ENCODE measurements at places on chromosomes 2 and 18. TPM values are rescaled to one million over a fixed set of nuclear protein-coding genes. Genes with fewer than 3 reads are reported as not detected.

DNA sequence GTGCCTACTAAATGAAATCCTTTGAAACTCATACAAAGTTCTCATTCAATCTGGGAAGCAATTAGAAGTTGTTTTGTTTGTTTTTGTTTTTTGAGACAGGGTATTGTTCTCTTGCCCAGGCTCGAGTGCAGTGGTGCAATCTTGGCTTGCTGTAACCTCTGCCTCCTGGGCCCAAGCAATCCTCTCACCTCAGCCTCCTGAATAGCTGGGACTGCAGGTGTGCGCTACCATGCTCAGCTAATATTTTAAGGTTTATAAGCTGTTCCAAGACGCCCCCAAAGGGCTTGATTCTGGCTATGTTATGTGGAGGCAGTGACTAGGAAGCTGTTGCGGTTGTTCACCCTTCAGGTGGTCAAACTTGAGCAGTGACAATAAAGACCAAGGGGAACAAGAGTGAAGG lies 48.5 kb downstream of the NAB1 start:
- H3K4me1 ChIP-seq: peaks cover 5% of the 10 kb centered on the region
- no peak overlapping the region for H3K4me3 ChIP-seq
- H3K27ac ChIP-seq: peak overlapping the region; percentile 36
- DNase-seq: no peak
- H3K36me3 ChIP-seq: no peaks in the 10 kb centered on the region
- no peaks in the 10 kb centered on the region for H3K27me3 ChIP-seq

DNA sequence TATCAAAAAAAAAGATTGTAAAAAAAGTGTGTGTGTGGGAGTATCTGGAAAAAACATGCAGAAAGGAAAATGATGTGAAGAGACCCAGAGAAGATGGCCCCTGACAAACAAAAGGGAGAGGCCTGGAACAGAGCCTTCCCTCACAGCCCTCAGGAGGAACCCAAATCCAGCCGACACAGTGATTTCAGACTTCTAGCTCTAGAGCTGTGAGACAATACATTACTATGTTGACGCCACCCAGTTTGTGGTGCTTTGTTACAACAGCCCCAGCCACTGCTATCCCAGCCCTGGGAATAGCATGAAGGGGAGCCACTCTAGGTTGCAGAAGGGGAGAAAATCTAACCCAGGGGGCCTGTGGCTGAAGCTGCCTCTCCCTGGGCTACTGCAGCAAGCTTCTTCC lies 59.0 kb upstream of the ZBTB7C start:
- no peaks in the 10 kb centered on the region for H3K36me3 ChIP-seq
- no peak overlapping the region for H3K27ac ChIP-seq
- no peak for DNase-seq
- H3K4me1 ChIP-seq: no peaks in the 10 kb centered on the region

GRCh38 chr18:58032233-58032632 lies 11.8 kb upstream of the NEDD4L start:
- peaks cover 23% of the 10 kb centered on the region for H3K4me1 ChIP-seq
- H3K27me3 ChIP-seq: no peaks in the 10 kb centered on the region

DNA sequence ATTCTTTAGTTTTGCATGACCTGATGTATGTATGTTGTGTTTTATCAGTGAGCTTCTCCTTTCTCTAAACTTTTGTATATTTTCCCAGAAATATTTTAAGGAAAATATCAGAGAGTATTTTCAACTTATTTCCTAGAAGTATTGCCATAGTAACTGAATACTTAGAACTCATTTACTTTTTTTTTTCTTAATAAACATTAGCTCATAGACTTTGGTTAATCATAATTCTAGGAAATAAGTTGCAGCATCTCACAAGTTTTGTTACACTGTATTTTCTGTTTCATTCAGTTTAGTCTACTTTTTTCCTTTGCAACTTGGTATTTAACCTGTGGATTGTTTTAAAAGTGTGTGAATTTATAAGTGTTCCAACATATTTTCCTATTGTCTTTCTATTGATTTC lies 27.5 kb downstream of the SMCHD1 start:
- no peaks in the 10 kb centered on the region for H3K4me1 ChIP-seq
- no peak overlapping the region for H3K27ac ChIP-seq
- H3K36me3 ChIP-seq: no peaks in the 10 kb centered on the region
- H3K27me3 ChIP-seq: no peaks in the 10 kb centered on the region
- no peak overlapping the region for H3K4me3 ChIP-seq

The CDK5R2 gene
- total RNA-seq: 0.39 TPM
